ENCODE measurements at places on chromosomes 4 and X.
A peak's percentile ranks its signal among the peaks of the same experiment; 100 is the strongest.

- DNase-seq = no peak
Measured at GRCh38 chr4:113810906-113811305, 49.4 kb upstream of the CAMK2D start.

- DNase-seq = no peak
Measured at GRCh38 chr4:113695328-113696169, 66.0 kb downstream of the CAMK2D start.

DNA sequence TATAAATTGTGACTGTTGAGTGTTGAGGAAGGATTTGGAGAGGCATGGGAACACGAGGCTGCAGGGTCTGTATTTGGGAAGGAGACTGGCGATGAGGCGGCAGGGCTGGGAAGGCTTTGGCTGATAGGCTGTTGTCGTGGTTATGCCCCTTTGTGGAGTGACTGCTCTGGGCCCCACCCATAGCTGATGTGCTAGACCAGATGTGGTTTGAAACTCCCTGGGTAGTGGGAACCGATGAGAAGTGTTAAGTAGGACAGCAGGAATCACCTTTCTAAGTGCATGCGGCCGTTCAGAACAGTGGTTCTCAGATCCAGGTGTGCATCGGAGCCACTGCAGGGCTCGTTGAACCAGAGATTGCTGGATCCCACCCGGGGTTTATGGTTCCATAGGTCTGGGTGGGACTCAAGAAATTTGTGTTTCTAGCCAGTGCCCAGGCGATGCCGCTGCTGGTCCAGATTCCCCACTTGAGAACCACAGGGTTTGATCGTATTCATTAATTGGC lies 42.3 kb downstream of the TBC1D14 start:
- no peak for DNase-seq

DNA sequence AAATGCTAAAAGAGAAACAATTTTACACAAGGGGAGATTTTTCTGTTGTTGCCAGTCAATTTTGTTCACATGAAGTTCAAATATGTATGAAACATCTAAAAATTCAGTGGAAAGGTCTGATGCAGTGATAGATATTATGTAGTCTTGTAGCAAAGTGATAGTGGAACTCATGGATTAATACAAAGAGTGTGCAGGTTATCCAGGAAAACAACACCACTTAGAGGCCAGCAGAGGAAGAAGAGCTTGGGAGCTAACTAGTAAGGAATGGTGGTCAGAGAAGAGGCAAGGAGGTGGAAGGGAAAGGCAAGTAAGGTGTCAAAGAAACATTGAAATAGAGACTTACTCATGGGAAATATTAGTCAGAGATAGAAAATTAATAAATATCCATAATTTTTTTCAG lies 395.6 kb downstream of the MAPK10 start:
- no peak for DNase-seq

DNA sequence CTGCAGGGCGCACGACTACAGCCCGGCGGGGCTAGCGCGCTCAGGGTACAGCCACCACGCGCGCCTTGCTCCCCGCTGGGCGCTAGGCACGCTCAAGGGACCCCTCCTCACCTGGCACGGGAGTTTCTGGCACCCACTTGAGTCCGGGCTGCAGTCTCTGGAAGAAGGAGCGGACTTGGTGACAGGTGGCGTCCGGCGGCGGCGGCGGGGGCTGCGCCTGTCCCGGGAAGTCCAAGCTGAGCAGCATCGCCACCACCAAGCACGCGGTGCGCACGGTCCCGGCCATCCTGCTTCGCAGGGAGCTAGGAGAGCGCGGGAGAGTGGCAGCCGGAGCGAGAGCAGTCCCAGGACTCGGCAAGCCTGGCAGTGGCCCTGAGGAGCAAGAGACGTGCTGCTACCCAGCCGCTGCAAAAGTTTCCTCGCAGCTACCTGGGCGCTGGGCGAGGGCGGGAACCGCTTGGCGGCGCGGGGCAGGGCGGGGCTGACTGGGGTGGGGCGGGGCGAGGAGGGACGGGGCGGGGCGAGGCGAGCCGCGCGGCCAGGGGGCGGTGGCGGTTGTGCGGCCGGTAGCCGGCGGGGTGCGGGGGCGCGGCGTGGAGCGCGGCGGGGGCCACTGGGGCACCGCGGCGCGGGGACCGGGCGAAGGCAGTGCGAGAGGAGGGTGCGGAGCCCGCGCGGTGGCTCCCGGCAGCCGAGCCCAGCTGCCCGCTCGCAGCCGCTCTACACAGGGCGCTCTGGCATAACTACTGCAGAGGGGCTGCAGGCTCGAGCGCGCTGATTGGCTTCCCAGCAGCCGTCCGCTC lies at the start of gene GPC3:
TSS of gene GPC3 (minus strand) at position 431 of the 803 bp plus-strand sequence.
- no peak for DNase-seq

GRCh38 chr4:188130355-188130754 lies 8.9 kb upstream of the TRIML1 start:
- DNase-seq = no peak

DNA sequence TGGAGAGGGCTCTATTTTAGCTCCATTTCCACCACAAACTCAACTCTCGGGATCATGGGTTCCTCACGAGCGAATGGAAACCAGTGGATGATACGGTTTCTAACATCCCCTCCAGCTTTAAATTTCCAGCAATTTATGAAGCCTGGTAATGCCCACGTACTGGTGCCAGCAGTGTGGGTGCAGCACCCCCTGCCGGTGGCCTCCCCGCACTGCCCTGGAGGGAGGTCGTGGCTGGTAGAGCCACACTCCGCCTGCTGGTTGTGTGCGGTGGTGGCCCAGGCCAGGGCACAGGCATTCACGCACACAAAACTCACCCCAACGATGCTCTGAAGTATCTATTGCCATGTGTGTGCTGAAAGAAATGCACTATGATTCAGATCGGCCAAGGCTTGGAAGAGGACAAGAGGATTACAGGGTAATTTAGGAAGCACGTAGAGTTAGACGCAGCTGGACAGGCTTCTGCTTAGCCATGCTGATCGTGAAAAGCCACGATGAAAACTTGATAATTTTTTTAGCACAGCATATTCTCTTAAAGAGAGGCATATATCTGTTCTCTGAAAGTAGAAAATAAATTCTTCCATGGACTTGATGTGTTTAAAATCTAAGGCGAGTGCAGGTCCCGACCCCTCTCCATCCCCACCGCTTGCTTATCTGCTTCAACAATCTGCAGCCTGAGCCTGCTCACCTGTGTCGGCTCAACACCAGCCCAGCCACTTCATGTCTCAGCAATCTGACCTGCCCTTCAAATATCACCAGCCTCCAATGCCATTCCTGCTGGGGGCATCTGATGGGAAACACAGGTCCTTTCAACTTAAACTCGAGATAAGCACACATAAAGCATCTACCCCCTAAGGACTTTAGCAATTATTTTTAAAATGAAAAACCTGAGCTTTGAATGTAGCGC lies 59.1 kb downstream of the SCD5 start:
- DNase-seq = peak; percentile 86

DNA sequence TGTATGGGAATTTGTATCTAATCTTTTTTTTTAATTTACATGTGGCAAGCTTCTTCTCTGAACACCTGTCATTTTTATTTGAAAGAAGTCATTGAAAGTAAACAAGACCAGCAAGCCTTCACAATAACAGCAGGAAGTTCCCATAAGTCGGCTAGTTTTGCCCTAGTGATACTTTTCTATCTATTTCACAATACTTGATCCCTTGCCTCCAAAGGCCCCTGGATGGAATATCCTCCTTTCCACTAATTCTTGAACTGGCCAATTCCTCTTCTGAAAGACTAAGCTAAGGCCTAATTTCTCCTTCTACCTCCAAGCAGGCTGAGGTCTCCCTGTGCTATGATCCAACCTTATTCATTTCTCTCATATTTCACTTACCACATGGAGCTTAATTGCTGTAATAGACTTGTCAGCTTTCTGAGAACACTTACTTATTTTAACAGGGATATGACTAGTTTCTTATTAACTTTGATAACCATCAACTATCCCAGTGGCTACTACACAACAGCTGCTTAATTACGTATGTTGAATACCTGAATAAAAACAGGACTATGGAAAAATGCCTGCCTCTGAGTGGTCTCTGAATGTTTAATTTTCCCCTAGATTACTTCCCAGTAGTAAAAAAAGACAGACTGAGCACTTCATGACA lies 194.2 kb downstream of the MAD2L1 start:
- no peak for DNase-seq

- peak; percentile 31 for DNase-seq
Measured at GRCh38 chrX:39174772-39175417, 373.6 kb downstream of the MID1IP1 start.

- no peak for DNase-seq
Measured at GRCh38 chr4:119479180-119479808, 149.3 kb downstream of the PDE5A start.

GRCh38 chr4:13539619-13540445 lies 4.5 kb downstream of the NKX3-2 start:
- DNase-seq = no peak

DNA sequence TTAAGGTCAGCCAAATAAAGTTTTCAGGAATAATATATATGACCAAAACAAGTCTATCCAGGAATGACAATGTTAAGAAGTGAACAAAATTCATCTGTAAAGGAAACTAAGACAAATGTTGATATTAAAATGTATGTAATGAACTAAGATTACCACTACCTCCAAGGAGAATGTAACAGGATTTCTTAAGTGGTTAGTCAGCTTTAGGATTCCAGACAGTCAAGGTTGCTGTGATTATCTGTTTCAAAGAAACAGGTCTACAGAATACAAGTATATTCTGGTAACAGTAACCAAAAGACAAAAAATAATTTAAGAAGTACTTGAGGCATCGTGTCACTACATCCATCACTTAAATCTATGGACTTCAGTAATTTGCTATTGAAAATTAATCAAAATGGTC lies 172.8 kb downstream of the SCFD2 start:
- DNase-seq = no peak

- no peak for DNase-seq
Measured at GRCh38 chr4:73586666-73587065, 33.6 kb downstream of the RASSF6 start.

DNA sequence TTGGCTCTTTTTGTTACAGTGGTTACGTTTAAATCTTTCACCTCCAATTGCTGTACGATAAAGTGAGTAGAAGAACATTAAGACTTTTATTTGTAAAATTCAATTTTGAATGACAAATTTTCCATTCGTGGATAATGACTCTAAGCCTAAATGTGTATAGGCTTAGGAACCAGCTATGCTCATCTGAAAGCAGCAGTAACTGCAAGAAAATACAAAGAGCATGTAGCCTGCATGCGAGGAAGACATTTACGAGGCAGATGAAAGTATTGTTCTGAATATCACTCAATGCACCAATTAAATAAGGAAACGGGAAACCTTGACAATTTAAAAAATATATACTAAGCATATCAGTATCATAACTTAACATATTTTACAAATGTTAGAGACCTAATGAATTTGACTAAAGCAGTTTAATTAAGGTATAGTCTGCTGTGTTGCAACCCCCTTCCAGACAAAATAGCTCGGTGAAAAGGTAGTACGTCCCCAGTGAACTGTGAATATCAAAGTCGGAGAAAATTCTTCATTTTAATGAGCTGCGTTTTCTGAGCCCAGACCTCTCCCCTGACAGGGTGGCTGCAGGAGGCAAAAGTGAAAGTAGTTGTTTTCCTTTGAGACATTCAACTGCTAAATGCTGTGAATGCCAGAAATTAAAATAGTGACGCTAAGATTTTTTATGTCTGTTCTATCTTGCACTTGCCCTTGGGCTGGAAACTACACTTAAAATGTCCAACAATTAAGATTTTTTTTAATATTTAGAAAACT lies 1236.5 kb upstream of the TENM3 start:
- DNase-seq = no peak

- DNase-seq = no peak
Measured at GRCh38 chr4:43243433-43244116, 351.1 kb downstream of the GRXCR1 start.

DNA sequence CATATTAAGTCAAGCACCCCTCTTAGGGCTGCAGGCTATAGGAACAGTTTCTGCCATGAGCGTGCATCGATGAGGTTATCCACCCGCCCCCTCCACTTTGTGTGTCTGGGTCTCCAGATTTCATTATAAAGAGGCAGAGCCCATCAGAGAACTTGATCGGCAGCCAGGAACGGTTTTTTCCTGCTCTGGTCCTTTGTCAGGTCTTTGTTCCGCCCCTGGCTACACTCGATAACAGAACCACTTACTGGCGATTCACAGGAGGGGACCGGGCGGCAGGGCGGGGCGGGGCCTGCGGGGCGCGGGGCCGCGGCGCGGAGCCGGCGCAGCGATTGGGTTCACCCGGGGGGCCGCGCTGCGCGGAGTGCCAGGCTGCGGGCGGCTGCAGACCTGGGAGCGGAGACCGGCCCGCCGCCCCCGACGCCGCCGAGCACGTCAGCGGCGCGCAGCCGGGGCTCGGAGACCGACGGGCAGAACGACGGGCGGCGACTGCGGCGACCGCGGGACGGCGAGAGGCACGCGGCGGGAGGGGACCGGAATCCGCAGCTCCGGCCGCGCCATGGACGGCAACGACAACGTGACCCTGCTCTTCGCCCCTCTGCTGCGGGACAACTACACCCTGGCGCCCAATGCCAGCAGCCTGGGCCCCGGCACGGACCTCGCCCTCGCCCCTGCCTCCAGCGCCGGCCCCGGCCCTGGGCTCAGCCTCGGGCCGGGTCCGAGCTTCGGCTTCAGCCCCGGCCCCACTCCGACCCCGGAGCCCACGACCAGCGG lies at the start of gene SLC10A4:
TSS of gene SLC10A4 (plus strand) at position 338 of the 771 bp plus-strand sequence. CDS start at position 557, 219 bp downstream.
- DNase-seq = no peak

DNA sequence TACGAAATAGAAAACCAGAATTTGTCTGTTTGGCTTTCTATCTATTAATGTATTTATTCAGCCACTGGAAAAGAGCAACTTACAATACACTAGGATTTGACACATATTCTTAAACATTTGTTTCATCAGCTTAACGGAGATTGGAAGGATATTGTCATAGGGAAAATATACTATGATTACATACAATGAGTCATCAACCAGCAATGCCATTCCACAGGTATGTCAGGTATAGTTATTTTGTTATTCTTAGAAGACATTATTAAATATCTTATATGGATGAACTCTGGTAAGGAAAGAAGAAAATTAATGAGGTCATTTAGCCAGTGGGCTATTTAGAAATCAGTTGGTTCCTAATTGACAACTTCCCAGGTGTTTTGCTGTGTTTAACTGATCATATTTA lies 926.6 kb downstream of the STIM2 start:
- DNase-seq = no peak

DNA sequence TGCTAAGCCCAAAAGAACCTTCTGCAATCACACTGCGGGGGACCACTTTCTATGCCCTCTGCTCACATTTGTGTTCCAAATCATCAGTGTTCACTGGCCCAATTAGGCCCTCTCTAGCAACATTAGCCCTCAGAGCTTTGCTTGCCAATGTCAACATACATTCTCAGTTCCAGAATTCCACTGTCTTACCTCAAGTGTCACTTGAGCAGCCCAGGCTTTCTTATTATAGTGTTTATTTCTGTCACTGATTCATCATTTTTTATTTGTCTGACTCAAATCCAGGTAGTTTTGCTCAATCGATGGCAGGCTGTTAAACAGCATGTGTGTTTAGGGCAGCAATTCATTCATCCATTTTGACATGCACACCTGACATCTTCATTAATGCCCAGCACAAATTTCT lies 291.2 kb downstream of the TEX13A start:
- no peak for DNase-seq

- DNase-seq = no peak
Measured at GRCh38 chr4:175330652-175331051, 412.5 kb downstream of the ADAM29 start.
